NCI-H1694 (cell line): ENCODE measurements at places on chromosomes 4 and X.

DNA sequence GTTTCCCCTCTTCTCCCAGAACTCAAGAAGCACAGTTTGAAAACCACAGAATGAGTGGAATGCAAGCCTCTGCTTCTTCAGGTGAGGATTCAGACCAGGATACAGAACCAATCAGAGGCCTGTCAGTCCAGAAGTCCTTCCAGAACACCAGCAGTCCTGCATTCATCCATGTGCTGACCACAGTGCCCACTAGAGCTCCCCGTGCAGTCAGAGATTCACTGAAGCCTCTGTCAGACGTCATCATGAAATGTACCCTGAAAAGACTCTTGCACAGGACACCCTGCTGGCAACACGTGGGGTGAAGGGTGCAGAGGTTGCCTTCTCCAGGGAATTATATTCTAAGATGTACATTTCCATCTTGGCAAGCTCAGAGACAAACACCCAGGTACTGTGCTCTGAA lies 75.9 kb upstream of the LSM6 start:
- no peak for DNase-seq

DNA sequence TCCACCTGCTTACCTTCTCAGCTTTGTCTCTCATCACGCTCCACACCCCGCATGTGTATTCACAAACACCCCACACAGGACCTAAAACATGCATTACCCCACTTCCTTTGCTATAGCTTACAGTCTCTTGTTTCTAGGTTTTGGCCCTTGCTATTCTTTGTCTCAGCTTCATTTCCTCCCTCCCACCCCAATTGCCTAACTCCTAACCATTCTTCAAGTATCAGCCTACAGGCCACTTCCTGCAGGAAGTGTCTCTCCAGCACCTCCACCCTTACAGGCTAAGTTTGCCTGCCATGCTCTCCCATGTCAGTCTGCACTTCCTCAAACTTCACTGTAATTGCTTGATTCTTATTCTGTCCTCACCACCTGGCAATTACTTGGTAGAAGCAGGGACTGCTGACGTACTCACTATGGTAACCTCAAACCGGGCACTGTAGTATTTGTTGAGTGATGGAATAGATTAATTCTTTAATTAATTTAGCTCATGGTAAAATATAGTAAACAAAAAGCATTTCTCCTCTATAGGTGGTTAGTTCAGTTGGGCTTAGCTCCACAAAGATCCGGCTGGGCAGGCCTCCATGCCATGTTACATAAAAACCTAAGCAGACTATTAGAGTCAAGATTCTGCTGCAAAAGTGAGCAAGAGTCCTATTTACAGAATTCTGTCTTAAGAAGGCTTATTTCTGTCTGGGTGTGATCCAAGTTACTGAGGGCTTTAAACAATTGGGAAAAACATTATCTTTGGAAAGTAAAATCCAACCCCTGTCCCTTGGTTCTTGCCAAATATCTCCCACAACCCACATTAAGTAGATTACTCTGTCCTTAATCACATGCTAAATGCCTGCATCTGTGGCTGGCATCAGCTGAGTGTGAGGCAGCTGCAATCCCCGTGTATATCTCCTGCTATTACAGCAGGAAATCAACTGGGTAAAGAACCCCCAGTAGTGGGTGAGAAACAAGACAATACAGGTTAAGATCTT lies 124.7 kb upstream of the CPEB2 start:
- DNase-seq: no peak

- DNase-seq: no peak
Measured at GRCh38 chrX:37846141-37846540, 1.2 kb downstream of the DYNLT3 start.

- no peak for DNase-seq
Measured at GRCh38 chr4:84938316-84938715, 28.2 kb downstream of the WDFY3 start.

- no peak for DNase-seq
Measured at GRCh38 chr4:135240796-135241195, 1039.2 kb upstream of the PABPC4L start.

GRCh38 chr4:90718931-90719330 lies 591.7 kb downstream of the CCSER1 start:
- DNase-seq: no peak

DNA sequence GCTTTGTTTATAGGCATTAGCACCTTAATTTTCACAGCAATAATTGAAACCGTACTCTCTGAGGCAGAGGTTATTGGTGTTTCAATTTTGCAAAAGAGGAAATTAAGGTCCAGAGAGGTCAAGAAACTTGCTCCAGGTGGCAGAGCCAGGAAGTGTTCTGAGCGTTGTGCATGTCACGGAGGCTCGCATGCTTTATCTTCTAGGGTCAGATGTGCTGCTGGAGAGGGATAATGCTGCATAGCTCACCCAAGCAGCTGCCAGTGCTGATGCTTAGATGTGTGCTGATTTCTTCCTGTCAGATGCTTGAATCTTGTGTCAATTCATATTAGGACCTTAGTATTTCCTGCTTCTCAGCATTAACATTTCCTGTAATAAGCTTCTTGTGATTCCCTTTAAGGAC lies 13.0 kb upstream of the FGF5 start:
- DNase-seq: no peak

GRCh38 chr4:158253350-158253980 lies 43.2 kb downstream of the TMEM144 start:
- DNase-seq: peak; percentile 21

- DNase-seq: no peak
Measured at GRCh38 chrX:6732101-6732500, 197.2 kb upstream of the VCX3A start.

DNA sequence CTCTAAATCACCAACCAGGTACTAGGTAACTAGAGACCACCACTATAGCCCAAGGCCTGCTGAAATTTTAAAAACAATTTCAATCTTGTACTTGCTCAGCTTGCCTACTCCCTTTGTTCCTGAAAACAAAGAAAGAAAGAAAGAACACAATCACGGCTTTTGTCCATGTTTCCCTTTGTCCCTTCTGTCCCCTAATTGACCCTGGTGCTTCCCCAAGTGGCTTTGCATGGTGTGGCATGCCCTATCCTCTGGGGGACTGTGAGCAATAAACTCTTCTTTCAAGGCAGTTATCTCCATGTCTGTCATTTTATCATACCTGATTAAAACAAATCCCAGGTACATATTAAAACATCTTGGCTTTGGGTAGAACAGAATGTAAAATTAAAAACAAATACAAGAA lies 94.8 kb downstream of the ARSJ start:
- DNase-seq: no peak

DNA sequence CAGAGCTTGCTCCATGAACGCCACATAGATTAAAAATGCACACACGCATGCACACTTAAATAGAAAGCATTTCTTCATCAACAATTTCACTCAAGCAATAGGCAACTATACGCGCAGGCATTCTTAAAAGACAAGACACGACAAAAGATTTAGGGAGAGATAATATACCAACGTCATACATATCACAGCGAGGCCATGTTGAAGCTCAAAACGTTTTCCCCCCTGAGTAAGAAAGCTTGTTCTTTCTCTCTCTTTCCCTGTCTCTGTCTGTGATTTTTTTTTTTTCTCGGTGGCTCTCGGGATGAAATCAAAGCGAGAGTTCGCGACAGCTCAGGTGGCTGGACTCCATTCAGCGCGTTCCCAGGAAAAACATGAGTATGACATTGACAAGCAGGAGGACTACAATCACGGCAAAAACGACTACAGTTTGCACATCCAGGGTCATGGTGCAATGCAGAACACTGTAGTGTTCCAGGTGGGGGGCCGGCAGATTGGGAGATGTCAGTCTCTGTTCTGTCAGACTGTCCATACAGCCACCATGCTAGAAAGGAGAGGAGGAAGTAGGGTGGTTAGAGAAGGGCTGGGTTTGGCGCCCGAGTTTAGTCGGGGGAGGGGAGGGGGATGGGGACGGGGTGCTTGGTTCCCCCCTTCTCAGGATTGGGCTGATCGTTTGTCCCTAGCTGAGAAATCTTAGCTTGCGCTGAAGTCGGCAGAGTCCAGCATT lies 30.7 kb downstream of the ARHGEF9 start:
- DNase-seq: no peak

DNA sequence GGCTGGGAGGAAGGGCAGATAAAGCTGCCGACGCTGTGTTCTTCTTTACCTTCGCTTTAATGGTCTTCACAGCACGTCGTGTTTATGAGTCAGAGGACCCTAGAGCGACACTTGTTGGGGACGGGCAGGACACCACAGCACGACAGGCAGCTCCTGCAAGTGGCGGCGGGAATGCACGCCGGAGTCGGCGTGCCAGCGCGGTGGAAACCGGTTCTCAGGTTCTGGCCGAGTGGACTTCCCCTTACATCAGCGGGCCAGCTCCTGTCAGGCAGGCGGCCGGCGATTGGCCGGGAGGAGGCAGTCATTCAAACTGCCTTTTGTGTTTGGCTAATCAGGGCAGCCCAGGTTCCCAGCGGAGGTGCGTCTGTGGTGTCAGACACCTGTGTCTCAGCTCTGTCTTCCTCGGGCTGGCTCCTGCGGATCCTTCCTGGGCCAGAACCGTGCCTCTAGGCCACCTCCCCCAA lies 150.9 kb downstream of the SHROOM3 start:
- no peak for DNase-seq

DNA sequence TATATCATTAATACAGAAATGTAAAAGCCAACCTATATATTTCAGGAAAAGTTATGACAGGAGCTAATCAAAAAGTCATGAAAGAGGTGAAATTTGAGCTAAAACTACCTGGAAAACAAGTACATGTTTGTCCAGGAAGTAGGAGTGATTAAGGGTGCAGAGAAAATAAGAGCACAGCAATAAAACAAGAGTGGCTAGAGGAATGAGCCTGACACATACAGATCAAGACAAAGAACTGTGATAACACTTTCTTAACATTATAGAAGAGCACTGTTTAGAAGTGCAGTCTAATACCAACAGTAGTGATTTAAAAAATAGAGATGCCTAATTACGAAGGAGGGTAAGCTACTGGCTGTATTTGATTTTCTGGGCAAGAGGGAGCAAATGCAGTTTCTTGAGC lies 125.1 kb downstream of the WDFY3 start:
- DNase-seq: no peak

DNA sequence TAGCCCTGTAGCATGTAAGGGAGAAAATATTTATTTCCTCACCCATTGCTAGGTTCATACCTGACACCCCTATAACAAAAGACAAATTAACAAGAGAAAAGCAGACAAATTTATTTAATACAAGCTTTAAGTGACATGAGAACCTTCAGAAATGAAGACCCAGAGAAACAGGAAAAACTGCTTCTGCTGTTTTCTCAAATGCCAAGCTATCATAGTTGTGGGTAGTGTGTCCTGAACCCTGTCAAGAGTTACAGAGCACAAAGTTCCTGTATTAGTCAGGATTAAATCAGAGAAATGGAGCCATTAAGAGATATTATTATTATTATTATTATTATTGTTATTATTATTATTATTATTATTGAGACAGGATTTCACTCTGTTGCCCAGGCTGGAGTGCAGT lies 17.5 kb downstream of the CCDC160 start:
- no peak for DNase-seq

GRCh38 chr4:66688674-66689073 lies 856.6 kb downstream of the CENPC start:
- DNase-seq: peak; percentile 7

DNA sequence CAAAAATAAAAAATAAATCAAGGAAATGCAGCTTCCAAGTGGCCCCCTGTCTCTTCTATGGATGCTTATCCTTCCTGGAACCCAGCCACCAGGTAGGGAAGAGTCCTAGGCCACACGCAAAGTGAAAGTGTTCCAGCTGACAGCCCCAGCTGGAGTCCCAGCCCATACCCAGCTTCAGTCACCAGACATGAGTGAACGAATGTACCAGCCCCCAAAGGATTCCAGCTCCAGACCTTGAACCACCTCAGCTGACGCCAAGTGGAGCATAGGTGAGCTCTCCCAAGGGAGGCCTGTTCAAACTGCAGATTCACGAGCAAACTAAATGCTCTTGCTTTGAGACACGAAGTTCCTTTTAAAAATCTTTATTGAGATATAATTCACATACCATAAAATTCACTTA lies 62.0 kb downstream of the BCOR start:
- DNase-seq: no peak
